DMS53 (cell line): ENCODE measurements at places on chromosomes 12 and 14.
A peak's percentile ranks its signal among the peaks of the same experiment; 100 is the strongest.

- no peak for DNase-seq
Measured at GRCh38 chr14:60935319-60935718, 45.6 kb downstream of the TRMT5 start.

DNA sequence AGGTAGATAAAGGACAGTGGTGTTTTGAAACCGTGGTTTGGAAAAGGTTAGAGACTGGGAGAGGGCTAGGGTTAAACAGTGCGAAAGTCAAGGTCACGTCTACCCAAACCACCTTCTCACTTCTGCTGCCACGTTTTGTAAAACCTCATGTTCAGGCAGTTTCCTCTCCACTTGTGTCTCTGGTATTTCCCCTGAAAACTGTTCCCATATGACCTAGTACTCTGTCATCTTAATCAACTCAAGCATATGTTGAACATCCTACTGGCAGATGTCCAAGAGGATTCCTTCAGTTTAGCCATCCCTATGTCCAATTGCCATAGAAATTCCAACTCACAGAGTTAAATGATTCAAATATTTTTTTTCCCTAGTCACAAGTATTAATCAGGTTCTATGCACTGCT lies 17.4 kb downstream of the CLEC4C start:
- no peak for DNase-seq

DNA sequence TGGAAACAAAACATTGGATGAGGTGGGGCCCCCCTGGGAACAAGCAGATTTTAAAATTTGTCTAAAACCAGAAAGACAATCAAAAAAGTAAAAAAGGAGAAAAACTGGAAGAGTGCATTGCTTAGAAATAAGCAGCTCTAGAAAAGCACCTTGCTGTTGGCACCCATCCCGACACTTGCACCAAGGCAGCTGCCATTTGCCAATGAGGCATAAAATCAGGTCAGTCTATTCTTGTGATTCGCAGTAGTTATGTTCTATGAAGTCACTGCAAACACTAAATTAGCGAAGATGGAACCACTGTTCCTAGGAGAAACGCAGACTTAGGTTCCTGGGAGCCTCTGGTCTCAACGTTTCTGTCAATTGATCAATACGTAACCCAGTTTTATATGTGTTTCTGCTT lies 16.2 kb downstream of the VPS33A start:
- no peak for DNase-seq

- DNase-seq, result no peak
Measured at GRCh38 chr12:81168445-81168844, 90.6 kb downstream of the ACSS3 start.

DNA sequence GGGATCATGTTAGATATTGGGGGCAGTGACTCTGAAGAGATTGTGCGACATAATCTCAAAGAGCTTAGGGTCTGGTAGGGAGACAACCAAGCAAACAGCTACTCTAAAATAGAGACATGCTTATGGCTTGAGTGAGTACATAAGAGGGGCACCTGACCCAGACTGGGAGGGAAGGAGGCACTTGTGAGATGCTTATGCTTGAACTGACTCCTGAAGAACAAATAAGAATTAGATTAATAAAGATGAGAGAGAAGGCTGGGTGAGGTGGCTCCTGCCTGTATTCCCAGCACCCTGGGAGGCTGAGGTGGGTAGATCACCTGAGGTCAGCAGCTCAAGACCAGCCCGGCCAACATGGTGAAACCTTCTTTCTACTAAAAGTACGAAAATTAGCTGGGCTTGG lies 19.1 kb downstream of the TMTC2 start:
- DNase-seq, result peak; percentile 16

GRCh38 chr12:60947533-60947932 lies 1312.7 kb upstream of the USP15 start:
- peak; percentile 23 for DNase-seq

- peak; percentile 97 for DNase-seq
Measured at GRCh38 chr14:36320200-36320896, at the start of gene MBIP. MBIP (minus strand) TSS chr14:36320637; CDS start chr14:36320588, 49 bp downstream.

GRCh38 chr14:102182190-102182589 lies 42.5 kb downstream of the WDR20 start:
- DNase-seq, result no peak

DNA sequence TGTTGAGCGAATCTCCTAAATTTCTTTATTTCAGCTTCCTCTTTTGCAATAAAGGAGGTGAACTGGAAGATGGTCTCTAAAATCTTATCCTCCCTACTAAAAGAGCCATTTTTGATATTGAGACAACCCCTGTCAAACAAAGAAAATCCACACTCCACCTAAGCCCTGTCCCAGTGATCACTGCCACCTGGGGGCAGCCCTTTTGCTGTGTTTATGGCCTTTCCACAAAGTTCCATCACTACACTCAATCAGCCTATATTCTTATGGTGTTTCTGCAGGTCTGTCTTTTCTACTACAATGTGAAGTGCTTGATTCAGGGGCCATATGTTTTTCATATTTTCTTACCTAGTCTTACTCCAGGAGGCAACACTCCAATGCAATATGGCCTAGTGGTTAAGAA lies 163.7 kb downstream of the BMP4 start:
- peak; percentile 30 for DNase-seq

DNA sequence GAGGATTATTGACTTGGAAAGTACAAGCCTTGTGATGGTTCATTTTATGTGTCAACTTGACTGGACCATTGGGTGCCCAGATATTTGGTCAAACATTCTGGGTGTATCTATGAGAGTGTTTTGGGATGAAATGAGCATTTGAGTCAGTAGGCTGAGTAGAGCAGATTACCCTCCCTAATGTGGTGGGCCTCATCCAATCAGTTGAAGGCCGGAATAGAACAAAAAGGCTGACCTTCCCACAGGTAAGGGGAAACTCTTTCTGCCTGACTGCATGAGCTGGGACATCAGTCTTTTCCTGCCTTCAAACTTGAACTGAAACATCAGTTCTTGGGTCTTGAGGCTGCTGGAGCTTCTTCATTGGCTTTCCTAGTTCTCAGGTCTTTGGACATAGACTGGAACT lies 98.1 kb downstream of the ANO2 start:
- DNase-seq, result no peak

- DNase-seq, result no peak
Measured at GRCh38 chr12:21906919-21907493, 34.2 kb downstream of the ABCC9 start.

DNA sequence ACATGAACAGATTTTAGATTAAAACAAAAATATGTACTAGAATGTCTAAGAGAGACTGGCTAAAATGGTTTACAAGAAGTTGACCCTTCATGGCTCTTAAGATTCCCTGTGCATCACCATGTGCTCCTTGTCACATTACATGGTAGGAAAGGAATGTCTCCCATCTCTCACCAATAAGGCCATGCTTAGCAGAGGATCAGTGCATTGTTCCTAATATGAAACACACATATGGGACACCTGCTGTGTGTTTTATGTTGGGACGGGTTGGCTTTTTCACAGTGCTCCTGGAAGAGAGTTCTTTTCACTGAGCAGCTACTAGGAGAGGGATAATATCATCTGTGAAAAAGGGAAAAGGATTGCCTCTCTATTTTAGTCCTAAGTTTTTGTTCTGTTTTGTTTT lies 9.6 kb downstream of the PFKM start:
- DNase-seq, result no peak
